ENCODE measurements at places on chromosomes 1 and 21. TPM values are rescaled to one million over a fixed set of nuclear protein-coding genes. Genes with fewer than 3 reads are reported as not detected.

Gene CADM3
- total RNA-seq: not detected

Gene KRTAP20-2
- total RNA-seq: not detected

Gene DMBX1
- not detected for total RNA-seq

Gene DIRAS3
- 4.8 TPM for total RNA-seq

Gene RCSD1
- total RNA-seq: not detected

Gene PADI4
- total RNA-seq: not detected

Gene RGS5
- total RNA-seq: 2.7 TPM

Gene MROH9
- not detected for total RNA-seq

Gene IGSF9
- not detected for total RNA-seq

Gene KLHDC9
- total RNA-seq: 5.6 TPM

Gene IL23R
- total RNA-seq: not detected

Gene COL16A1
- total RNA-seq: 247 TPM

Gene KRTCAP2
- total RNA-seq: 92.7 TPM

Gene SFN
- total RNA-seq: not detected

Gene PLA2G2C
- total RNA-seq: not detected

Gene WDR64
- total RNA-seq: not detected

Gene NCMAP
- not detected for total RNA-seq

Gene LIN28A
- total RNA-seq: not detected

Gene PTCH2
- 0.11 TPM for total RNA-seq

Gene XCL2
- not detected for total RNA-seq

Data from GM23248 (cell line).